CD4-positive, alpha-beta T cell treated with Interferon gamma for 1 hour (primary cell): ENCODE measurements at places on chromosomes 6 and 20.

DNA sequence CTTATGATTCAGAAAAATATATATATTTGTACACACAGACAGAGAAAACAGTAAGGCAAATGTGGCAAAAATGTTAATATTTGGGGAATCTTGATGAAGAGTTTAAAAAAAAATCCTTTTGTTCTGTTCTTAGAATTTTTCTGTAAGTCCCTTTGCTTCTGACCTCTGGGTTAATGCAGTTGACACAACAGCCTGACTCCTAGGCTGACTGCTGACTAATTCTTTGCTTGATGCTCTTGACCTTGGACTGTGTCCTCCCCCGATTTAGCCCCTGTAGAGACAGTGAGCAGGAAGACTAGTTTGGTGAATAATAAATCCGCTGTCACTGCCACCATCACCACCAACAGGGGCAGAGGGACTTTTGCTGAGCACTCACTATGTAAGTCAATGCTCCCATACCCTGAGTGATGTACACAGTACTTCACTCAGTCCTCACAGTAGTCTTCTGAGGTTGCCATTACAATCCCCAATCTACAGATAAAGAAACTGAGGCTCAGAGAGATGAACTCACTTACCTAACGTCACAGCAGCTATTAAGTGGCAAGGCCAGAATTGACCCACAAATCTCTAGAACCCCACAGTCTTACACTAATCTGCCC lies 71.7 kb downstream of the SNX5 start:
- DNase-seq = no peak

DNA sequence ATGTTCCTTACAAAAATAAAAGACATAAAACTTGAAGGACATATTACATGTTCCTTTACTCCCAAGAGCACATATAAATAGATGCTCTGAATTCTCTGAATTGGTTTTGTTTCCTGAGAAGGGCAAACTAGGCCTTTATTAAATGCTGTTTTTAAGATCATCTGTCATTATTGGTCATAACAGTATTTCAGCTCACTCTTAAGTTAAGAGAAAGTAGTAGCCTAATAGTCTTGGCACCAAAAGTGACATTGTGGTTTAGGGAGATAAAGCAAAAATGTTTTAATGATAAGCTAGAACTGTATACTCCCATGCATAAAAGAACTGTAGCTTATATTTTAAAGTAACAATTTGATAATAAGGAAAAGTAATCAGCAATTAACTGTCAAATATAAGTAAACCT lies 361.1 kb upstream of the PTCHD4 start:
- DNase-seq = no peak

DNA sequence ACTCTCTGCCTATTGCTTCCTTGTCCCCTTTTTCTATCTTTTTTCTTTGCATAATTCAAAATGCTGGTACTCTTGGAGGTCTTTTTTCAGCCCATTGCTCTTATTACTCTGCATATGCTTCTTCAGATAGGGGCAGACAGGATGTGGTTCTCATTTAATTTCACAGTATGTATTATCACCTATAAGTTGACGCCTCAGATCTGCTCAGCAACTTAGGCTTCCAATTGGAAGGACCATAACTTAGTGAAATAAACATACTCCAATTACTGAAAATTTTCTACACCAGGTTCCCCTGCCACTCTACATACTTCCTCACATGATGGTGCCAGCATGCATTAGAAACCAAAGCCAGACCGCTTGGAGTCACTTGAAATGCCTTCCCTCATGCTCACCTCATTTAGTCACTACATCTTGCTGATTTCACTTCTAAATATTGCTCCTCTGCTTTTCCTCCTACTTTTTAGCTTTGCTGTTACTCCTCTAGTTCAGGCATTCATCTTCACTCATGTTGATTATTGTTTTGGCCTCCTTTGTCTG lies 34.5 kb upstream of the AHI1 start:
- no peak for DNase-seq

DNA sequence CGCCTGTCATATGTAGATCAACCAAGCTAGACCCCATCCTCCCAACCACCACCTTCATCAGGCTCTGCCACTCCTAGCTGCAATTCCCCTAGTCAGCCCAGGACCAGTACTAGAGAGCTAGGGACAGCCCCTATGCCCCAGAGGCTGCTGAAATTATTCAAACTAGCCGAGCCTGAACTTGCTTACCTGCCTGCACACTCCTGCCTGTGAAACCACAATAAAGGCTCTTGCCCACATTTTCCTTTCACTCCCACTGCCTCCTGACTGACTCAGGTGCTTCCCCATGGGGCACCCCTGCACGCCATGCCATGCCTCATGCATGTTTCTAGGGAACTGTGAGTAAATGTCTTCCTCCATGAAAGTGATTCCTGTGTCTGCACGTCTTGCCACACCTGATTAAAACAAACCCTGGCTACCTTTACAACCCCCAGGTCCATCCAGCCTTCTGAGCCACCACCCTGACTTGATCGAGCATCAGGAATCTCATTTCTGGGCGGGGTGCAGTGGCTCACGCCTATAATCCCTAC lies 66.5 kb upstream of the IER3 start:
- no peak for DNase-seq

DNA sequence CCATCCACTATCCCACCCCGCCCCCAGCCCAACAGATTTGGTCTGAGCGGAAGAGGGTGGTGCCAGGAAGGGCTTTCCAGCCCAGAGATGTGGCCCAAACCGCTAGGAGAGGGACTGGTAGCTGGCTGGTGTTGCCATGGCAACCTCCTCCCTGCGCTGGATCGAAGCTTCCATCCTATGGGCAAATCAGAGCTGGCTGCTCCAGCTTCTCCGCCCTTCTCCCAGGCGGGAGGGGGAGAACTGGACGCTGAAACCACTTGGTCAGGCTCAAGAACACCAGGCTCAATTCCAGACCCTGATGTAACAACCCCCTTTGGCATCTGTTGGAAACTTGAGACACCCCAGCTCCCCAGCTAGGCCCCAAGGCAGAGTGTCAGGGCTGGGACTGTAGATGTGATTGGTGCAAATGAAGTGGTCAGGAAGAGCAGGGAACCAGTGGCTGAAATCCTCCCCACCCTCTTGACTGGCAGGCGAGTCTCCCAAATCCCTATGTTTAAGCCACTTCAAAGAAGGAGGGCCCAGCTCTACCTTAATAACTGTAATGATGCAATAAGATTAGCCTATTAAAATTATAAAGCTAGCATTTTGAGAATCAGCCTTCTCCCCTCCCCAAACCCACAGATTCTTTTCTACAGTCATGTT lies 4.2 kb downstream of the RIMS4 start:
- no peak for DNase-seq

- DNase-seq = no peak
Measured at GRCh38 chr6:107179004-107179403, 63.7 kb upstream of the BEND3 start.

DNA sequence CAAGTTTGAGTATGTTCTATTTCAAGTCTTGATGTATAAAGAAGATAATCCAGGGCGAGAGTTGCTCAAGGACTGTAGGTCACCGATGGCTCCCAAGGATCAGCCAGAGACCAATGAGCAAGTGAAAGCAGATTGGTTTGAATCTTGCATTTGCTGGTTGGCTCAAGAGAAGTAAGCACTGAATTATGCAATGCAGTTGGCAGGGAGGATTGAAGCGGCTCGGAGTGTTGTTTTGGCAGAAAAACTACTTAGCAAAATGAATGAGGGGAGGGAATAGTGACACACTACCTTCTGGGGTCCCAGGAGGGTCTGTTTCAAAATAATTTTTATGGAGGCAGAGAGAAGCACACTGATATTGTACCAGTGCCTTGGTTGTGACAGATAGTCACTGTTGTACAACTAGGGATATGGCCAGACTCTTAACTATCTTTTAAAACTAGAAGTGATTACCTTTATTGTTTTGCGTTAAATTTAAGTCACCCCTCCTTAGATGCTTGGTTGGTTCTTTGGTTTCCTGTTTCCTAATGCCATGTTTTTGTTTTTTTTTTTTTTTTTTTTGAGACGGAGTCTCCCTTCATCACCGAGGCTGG lies 15.7 kb downstream of the SASH1 start:
- no peak for DNase-seq

DNA sequence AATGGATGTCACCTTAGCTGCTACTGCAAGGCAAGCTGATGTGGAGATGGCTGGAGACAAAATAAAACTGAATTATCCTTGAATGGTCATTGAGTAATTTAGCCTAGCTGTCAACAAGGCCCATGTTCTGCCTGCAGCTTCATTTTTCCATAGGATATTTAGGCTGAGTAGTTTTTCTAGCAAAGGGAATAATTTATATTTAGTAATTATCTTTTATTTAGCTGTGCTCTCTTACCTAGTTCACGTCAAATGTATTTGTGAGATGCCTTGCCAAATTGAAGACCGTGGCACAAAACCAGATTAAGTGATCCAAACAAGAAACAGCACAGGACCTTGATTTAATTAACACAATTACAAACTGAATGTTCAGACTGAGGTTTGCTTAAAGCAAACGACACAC lies 77.4 kb upstream of the CEP162 start:
- no peak for DNase-seq

- DNase-seq = no peak
Measured at GRCh38 chr20:57048027-57048869, 218.2 kb downstream of the BMP7 start.

- DNase-seq = no peak
Measured at GRCh38 chr6:74611220-74611619, 594.6 kb downstream of the COL12A1 start.

DNA sequence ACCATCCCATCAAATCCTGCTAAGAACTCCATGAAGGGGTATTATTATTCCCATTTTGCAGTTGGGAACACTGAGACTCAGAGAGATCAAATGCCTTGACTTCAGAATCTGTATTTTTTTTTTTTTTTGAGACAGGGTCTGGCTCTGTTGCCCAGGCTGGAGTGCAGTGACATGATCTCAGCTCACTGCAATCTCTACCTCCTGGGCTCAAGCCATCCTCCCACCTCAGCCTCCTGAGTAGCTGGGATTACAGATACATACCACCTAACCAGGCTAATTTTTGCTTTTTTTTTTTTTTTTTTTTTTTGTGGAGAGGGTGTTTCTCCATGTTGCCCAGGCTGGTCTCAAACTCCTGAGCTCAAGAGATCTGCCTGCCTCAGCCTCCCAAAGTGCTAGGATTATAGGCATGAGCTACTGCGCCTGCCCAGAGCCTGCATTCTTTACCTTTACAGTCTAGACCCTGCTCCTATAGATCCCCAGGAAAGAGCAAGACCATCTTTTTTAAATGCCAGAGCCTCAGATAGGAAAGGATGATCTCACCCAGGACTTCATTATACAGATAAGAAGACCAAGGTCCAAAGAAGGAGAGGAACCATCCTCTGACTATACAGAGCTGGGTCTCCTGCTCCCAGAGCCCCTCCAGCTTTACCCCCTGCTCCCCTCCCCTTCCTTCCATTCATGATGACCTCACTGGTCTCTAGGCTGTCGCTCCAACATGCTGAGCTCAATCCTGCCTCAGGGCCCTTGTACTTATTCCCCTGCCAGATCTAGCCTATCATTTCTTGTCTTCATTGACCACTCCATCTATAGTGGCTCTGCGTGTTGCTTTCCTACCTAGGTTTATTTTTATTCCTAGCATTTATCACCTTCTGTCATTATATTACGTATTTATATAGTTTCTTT lies 138.6 kb downstream of the CEBPB start:
- DNase-seq = no peak

GRCh38 chr20:46948081-46948480 lies 53.4 kb downstream of the EYA2 start:
- no peak for DNase-seq

GRCh38 chr6:139250296-139251044 lies 41.3 kb downstream of the TXLNB start:
- peak; percentile 66 for DNase-seq

DNA sequence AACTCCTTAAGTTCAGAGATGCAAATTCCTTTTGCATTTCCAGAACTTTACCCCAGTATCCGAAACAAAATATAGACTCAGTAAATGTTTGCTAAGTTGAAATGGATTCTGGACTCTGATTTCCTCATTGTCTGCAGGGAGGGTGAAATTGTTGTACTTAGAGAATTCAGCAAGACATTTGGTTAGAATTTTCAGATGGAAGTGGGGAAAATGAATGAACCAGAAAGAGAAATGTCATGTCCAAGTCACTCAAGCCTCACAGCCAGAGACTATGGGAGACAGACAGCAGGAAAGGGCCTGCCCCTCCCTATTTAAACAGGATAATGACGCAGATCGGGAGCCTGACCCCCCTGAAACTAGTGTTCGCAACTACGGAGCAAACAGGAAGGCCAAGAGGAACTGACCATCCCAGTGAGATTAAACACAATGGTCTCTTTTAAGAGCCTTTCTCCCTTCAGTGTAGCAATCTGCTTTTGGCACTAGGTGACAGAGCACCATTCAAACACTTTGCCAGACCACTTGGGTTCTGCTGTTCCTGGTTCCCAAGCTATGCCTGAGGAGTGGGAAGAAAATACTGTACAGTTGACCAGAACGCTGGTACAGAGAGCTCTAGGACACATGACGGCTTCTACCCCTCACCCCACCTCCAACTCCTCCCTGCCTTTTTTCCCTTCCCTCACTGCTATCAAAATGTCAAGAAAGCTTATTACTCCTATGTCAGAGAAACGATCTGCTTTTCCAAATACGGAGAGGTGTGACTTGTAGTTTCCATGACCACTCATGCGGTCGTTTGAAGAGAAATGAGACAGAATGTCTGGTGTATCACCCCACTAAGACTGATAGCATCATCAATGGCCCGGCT lies 13.7 kb downstream of the NEDD9 start:
- peak; percentile 43 for DNase-seq

DNA sequence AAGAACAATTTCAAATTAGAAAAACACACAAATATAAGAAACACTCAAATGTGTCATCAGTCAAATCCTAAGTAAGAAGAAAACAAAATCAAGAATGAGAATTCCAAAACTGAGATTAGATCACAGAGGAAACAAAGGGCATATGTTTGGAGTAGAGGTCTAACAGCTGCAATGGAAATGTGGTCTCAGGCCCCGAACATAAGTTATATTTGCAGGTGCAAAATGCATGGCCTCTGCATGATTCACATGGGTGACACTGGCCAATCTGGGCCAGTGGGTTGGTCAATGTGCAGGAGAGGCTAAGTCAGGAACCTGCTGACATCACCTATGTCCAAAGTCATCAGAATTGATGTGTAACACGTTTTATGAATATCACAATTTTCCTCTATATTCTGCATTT lies 108.5 kb upstream of the MAP7 start:
- no peak for DNase-seq

- DNase-seq = no peak
Measured at GRCh38 chr6:167764215-167764614, 62.5 kb upstream of the AFDN start.

GRCh38 chr6:55659304-55659703 lies 80.3 kb upstream of the HMGCLL1 start:
- no peak for DNase-seq

- DNase-seq = no peak
Measured at GRCh38 chr6:116445102-116445501, 16.1 kb upstream of the CALHM6 start.

GRCh38 chr6:118877806-118878205 lies 16.1 kb upstream of the ASF1A start:
- no peak for DNase-seq

DNA sequence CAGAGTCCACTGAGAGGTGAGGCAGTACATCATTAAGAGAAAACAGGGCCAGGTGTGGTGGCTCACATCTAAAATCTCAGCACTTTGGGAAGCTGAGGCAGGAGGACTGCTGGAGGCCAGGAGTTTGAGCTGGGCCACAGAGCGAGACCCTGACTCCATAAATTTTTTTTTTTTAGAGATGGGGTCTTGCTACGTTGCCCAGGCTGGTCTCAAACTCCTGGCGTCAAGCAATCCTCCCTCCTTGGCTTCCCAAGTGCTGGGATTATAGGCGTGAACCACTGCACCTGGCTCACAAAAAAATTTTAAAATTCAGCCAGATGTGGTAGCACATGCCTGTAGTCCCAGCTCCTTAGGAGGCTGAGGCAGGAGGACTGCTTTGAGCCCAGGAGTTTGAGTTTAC lies 17.3 kb downstream of the PPIL1 start:
- DNase-seq = no peak

GRCh38 chr20:61533231-61533631 lies 281.2 kb downstream of the CDH4 start:
- no peak for DNase-seq
